ENCODE measurements at places on chromosomes 1 and 21.

GRCh38 chr21:26127918-26128317 is 42.7 kb downstream of the APP start:
- no peak for DNase-seq

GRCh38 chr1:32786856-32787255 is 30.3 kb downstream of the YARS1 start:
- no peak for DNase-seq

DNA sequence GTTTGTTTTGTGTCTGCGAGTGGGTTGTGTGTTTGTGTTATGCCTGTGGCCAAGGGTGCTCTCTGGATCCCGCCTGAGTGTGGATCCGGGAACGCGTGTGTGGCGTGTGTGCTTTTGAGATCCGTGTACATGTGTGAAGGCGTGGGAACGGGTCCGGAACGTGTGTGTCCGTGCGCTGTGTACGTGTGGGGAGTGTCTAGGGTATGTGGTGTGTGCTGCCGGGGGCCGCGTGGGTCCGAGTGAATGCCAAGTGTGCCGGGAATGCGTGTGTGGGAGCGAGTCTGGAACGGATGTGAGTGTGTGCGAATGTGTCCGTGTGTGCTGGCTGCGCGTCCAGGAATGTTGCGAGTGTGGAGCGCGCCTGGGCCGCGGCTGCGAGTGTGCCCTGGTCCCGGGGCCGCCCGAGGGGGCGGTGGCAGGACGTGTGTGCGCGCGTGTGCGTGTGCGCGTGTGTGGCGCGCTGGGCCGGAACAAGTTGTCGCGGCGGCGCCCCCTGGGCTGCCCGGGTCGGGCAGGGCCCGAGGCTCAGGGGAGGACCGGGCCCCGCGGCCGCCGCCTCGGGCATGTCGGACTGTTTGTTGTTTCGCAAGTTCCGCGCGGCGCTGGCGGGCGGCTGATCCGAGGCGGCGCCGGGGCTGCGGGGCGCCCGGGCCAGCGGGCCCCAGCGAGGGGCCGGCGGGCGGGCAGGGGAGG is 953 bp downstream of the PTPRU start:
- no peak for DNase-seq

DNA sequence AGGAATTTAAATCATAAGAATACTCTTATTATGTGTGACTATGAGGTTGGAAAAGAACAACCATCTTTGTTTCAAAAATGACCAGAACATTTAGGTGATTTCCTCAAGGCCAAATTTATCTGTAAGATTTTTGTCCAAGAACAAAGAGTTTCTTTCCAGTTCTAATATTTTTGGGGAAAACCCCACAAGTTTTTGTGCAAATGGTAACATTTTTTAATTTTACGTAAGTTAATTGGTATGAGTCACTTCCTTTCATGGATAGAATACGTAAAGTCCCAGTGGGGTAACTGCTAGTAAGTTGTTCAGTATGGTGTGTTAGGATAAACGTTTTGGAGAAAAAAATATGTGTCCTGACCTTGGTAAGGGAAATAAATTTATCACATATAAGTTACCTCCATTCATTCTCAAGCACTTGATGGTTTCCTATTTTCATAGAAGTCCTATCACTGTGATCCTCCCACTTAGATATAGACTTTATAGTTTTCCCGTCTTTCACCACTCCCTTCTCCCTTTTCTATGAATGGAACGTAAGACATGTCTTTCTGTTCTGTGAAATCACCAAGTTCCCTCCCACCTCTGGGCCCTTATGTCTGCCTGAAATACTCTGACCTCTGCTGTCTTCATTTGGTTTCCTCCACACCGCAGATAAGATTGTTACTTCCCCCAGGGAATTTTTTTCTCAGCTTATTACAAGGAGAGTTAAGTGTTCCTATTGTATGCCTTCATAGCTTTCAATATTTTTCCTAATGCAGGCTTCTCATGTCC is 34.9 kb upstream of the TSNAX start:
- DNase-seq = no peak

DNA sequence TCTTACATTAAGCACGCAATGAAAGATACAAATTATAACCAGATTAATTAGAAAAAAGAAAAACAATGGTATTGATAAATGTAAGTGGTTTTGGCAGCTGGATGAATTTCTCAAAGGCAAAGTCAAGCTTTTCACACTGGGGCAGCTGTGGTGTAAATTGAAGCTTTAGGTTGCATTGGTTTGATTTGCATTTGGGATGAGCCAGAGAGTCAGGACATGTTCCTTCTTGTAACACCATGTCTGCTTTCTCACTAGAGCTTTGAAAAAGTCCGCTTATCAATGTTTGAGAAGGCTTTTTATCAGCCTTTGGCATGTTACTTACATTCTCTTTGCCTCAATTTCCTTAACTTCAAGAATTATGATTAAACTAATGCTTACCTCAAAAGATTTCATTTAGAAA is 173.9 kb downstream of the GPATCH2 start:
- DNase-seq = no peak

- no peak for DNase-seq
Observed at GRCh38 chr1:164466001-164466421, 93.0 kb upstream of the PBX1 start.

GRCh38 chr1:207079706-207080241 is 8.9 kb upstream of the C4BPB start:
- DNase-seq = no peak

DNA sequence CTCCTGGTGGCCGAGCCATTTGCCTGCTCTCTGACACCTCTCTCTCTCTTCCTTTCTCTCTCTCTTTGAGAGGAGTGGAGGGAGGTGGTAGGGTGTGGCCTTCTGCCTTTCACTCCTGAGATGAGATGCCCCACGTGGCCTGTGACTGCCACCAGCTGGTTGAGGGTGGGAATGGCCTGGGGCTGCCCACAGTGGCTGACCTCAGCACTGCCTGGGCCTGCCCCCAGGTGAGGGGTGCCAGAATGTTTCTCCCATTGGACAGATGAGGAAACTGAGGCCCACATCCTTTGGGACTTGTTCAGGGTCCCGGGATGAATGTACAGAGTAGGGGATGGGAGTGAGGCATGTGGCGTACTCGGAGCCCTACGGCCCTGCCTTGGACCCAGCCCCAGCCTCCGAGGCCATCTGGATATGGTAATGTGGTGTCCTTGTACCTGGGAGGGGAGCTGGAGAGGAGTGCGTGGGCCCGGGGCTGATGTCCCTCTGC is 12.7 kb upstream of the C1orf167 start:
- DNase-seq = peak; percentile 50

DNA sequence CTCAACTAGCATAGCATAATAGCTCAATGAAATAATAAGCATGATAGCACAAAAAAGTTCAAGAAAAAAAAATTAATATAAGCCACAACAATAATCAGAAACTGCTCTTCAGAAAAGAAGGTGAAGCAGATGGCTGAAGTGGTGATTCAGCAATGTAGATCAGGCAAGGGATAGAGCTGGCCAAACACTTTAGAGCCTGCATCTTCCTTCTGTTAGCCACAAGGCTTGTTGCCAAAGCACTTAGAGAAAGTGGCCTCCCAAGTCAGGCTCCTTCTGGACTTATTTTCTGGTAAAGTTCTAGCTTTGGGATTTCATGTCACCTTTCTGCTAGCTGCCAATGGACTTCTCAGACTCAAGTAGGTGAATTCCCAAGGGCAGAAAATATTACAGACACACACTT is 60.3 kb upstream of the C1orf87 start:
- no peak for DNase-seq

GRCh38 chr1:183622884-183623785 is 12.4 kb downstream of the ARPC5 start:
- DNase-seq = peak; percentile 55

- DNase-seq = no peak
Observed at GRCh38 chr1:31699341-31699891, 4.4 kb downstream of the COL16A1 start.

DNA sequence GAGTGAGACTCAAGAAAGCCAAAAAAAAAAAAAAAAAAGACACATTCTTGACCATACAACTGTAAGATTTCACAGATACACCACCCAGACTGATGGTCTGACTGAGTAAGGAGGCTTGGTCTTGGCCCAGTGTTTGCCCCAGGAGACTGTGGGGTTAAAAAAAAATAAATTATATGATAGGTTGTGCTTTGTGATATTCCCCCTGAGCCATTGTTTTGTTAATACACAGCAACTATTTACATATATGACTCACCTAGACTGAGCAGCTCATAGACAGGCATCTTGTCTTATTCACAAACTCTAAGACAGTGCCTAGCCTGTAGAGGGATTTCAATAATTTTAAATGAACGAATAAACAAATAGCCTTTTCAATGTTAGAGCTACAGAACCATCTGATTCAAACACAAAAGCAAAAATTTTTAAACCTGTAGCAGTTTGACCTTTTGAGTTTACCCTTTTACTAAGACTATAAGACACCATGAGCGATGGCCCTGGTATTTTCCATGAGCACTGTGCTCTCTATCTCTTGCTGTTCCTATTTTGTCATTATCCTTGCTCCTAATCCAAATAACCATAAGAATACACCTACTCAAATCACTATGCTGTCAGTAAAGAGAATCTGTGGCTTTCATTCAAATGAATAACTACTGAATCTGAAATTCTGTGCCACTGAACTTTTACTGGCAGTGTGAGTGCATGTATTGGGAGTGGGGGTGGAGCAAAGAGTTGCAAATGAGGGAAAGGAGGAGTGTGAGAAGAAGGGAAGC is 199.4 kb upstream of the PTBP2 start:
- no peak for DNase-seq

GRCh38 chr1:180981596-180982387 is 40.9 kb downstream of the STX6 start:
- DNase-seq = peak; percentile 31

DNA sequence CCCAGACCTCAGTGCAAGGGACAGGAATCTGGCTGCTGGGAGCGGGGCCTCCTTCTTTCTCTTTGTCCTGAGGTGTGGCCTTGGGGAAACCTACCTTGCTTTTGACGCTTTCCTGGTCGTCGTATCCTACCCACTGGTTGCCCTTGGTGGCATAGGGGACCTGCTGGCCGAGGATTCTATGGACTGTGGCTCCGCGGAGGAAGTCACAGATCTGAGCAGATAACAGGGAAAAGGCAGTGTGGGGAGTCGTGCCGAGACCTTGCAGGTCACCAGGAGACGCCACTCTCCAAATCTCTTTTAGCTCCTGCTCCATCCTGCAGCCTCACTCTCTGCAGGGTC is 4.0 kb upstream of the MYBPH start:
- DNase-seq = no peak

DNA sequence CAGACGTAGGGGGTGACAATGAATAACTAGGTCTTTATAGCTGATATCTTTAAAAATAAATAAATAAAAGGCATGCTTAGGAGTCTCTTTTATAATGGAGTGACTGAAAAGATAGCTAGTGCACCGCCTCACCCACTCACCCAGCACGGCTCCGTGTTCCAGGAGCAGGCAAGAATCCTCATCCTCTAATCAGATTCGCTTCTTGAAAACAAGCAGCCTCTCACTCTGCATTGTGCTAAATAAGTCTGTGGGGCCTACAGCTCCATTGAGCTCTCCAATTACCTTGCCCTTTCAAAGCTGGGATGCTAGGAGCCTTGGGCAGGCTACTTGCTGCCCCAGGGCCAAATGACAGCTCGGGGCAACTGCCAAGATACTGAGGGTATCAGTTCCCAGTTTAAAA is 91.5 kb downstream of the TIAM1 start:
- no peak for DNase-seq

- peak; percentile 40 for DNase-seq
Observed at GRCh38 chr1:39576016-39576657, 453 bp downstream of the PABPC4 start.

GRCh38 chr1:180521474-180522212 is 19.3 kb upstream of the ACBD6 start:
- no peak for DNase-seq

- peak; percentile 83 for DNase-seq
Observed at GRCh38 chr21:14215971-14216641, at the start of gene RBM11. TSS of gene RBM11 (plus strand) at chr21:14216157. CDS start at chr21:14216187, 30 bp downstream.

DNA sequence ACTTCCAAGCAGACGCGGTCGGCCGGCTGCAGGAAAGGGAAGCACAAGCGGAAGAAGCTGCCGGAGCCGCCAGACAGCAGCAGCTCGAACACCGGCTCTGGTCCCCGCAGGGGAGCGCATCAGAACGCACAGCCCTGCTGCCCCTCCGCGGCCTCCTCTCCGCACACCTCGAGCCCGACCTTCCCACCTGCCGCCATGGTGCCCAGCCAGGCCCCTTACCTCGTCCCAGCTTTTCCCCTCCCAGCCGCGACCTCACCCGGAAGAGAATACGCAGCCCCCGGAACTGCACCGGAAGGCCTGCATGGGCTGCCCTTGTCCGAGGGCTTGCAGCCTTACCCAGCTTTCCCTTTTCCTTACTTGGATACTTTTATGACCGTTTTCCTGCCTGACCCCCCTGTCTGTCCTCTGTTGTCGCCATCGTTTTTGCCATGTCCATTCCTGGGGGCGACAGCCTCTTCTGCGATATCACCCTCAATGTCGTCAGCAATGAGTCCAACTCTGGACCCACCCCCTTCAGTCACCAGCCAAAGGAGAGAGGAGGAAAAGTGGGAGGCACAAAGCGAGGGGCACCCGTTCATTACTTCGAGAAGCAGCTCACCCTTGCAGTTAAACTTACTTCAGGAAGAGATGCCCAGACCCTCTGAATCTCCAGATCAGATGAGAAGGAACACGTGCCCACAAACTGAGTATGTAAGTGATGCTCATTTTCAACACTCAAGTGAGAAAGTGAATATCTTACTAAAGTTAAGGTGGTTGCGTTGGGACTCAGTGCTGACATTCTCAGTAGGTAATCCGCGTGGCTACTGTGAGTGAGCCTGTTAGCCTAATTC is 25.5 kb downstream of the UTS2 start:
- DNase-seq = peak; percentile 70
